ENCODE measurements at places on chromosomes 7 and 10.
A peak's percentile ranks its signal among the peaks of the same experiment; 100 is the strongest.

DNA sequence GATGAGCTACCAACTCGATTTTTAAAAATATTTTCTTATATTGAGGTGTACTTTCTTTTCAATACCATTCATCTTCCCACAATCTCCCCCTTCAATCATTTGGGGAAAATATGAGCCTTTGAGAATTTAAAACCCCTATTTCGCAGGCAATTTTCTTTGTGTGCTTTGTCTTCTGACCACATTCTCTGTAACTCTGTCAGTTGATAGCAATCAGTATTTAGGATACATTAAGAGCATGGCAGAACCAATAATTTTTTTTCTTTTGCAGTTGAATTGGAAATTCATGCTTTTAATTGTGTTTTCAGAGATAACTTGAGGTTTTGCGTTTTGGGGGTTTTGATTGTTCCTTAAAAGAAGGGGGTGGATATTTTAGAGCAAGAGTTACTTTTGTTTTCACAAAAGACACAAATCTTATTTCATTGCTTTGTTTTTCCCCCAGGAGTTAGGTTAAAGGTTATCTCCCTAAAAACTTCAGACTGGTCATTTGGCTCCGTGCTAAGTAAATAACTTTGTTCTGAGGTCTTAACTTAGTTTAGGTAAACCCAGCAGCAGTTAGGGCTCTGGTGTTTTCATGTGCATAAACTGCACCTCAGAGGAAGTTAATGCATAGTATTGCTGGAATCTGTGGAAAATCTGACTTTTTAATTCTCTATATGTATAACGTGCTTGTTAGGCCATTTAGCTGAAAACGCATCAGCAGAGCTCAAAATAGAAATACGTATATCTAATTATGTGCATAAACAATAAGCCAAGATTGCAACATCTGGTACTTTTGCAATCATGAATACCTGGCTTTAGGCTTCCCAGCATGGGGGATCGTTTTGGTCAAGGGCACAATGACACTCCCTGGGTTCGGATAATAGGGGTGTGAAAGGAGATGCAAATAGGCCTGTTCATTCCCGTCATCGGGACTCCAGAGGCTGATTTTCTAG is 676.4 kb upstream of the ANKRD30A start:
- no peak for DNase-seq

- no peak for DNase-seq
Measured at GRCh38 chr7:47194516-47195057, 387.3 kb downstream of the TNS3 start.

GRCh38 chr10:24617771-24618396 is 105.8 kb downstream of the ARHGAP21 start:
- peak; percentile 77 for DNase-seq

DNA sequence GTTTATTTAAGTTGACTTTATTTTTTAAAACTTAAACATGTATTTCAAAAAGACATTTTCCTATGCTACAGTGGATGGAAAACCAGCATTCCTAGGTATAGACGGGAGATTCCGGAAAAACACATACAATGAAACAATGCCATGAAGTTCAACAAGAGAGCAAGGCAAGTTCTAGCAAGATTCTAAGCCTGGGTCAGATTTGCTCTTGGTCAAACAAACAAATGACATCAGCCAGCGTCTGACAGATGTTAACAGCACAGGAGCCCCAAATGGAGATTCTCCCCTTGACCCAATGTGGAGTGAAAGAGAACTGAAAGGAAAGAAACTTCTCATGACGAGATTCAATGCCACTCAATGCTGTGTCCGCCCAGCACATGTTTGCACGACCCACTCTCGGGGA is 149.9 kb downstream of the NEURL1 start:
- DNase-seq = no peak

DNA sequence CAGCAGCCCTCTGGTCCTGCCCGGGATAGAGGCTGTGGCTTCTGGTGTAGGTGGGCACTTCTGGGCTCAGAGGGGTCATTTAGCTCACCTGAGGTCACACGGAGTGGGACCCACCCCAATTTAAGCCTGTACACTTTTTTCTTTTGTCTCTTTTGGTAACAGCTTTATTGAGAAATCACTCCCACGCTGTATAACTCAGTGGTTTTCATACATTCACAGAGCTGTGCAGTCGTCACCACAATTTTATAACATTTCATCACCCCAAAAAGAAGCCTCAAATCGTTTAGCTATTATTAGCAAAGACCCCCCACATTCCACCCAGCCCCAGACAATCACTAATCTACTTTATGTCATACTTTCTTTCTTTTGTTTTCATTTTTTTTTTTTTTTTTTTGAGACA is 62.3 kb downstream of the LHPP start:
- no peak for DNase-seq

- DNase-seq = no peak
Measured at GRCh38 chr10:75226095-75226494, 9.7 kb downstream of the COMTD1 start.

DNA sequence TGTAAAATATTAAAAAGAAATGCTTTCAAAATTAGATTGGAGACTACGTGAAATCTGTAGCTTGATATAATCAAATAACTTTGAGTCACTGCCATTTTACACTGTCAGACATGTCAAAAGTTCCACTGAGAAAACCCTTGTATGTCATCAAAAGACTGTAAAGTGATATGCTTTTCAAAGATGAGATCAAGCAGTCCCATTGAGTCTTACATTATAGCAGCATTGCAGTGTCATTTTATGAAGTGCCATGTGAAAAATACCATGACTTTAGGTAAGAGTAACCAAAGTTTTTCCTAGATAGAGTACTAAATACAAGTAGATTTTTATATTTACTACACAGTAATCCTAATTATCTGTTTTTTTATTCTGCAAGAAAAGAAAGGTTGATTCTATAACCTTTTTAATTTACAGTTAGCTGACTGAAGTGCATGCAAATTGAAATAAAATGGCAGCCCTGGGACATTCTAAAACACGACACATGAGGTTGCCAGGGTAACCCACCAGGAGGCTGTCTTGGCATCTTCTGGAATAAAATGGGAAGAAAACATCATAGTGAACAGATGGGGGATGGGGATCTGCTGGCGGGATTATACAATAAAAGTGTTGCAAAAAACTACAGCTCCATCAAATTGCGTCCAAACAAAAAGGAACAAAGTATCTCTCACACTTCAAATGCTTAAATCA is 91.3 kb upstream of the TMEM106B start:
- no peak for DNase-seq

GRCh38 chr7:130141161-130141883 is 63.9 kb downstream of the TMEM209 start:
- peak; percentile 34 for DNase-seq

GRCh38 chr10:127158662-127159061 is 37.7 kb downstream of the INSYN2A start:
- DNase-seq = no peak

DNA sequence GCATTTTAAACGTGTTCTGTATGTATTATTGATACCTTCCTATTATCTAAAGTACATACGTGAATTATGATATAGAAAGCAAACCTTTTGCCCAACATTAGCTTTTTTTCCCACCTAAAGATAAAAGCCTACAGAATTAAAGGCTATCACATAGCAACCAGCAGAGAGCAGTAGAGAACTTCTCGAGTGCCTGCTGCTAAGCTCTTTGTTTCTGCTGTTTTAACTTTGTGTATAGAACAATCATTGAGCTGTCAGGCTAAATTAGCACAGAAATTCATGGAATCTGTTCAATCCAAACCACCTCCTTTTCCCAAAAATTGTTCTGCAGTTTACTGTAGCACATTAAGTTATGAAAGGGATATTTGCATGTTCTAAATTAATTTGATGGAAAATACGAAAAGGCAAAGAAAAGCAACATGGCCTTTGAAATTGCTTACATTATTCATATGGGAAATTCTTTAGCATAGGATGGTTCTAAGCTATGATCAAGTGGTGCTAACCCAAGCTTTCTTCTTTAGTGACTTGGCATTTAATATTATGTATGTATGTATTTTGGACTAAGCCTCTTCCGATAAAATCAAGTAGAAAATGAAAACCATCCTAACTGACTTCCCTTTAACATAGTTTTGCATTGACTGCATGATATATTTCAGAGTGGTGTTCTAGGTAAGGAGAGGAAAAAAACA is 1288.5 kb downstream of the GATA3 start:
- DNase-seq = peak; percentile 65

DNA sequence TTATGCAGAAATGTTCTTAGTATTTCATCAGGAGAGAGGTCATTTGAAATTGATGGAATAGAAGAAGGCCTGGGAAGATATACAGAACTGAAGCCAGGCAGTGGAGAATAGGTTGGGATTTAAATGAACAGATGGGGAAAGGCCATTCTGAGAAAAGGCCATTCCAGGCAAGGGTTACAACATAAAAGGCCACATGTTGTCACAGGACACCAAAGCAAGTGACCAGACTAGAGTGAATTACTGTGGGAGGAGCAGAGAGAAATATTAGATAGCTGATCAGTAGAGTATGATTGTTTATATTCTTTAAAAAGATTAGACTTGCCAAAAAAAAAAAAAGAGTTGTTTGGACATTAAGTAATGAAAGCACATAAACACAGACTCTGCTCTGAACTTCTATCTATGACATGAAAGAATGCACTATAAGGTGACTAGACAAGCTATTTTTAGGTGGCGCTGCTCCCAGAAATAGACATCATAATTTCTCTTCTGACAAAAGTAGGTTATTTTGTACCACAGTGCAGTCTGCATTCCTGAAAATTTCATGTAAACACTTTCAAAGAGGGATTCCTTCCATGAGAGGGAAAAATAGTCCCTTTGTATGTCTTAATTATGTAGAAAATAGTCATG is 55.2 kb upstream of the DKK1 start:
- DNase-seq = no peak

DNA sequence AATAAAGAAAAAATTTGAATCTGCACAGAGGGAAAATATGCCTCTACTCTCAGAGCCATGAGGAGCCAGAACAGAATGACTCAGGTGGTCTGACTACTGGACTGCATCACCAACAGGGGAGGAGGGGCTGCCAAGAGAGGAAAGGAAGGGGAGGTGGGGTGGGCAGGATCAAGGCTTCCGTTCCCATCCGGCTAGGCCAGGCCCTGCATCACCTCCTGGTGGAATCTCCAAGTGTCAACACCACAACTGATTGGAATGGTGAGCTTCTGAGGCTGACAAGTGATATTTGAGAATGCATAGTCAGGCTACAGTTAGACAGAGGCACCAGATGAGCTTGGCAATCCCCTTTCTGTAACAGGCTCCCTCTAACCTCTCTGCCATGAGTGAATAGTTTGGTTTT is 10.4 kb upstream of the GPR26 start:
- DNase-seq = no peak

DNA sequence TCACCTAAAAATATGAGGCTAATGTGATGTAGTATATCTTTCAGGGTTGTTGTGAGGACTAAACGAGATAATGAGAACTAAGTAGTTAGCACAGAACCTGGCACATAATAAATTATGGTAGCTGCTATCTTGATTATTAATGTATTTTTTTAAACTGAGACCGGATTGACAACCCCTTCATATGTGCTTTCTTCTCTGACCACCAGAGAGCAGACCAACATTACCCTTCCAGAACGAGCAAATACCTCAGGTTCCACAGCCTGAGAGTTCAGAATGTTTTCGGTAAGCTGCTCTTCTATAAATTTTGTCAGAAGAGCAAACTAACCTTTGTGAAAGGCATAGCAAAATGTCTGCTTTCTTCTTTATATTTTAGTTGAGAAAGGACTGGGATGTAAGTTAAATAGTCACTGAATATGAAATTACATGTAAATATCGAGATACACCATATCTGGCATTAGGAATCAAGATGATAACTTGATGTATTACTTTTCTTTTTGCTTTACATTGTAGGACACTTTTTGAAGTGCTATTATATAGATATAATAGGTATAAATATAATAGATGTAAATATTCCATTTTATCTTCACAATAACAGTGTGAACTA is 13.6 kb upstream of the BPGM start:
- peak; percentile 85 for DNase-seq

- DNase-seq = no peak
Measured at GRCh38 chr7:2478399-2478785, 2.2 kb upstream of the GRIFIN start.

DNA sequence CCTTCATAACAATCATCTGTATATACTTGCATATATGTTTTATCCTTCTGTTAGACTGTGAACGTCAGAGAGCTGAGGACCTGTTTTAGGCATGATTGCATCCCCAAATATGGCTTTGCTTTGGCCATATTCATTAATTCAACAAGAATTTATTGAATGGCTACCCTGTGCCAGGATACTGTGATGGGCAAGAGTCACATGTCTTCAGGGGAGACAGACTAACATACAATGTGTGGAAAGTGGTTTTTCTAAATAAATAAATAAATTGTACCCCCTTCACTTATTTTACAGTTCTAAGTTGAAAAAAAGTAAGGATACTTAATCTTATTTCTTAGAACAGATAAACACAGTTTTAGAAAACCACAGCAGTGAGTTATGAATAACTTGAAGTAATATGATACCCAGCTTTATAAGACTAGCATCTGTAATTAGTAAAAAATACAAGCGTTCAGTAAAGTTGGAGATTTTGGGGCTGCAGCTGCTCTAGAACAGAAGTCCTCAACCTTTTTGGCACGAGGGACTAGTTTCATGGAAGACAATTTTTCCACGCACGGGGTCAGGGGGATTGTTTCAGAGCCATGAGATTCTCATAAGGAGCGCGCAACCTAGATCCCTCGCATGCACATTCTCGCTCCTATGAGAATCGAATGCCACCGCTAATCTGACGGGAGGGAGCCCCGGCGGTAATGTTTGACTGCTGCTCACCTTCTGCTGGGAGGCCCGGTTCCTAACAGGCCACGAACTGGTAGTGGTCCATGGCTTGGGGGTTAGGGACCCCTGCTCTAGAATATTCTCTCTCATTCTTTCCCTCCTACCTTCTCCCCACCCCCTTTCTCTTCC is 89.4 kb upstream of the MTPN start:
- no peak for DNase-seq

- peak; percentile 36 for DNase-seq
Measured at GRCh38 chr7:18896343-18896975, 221.0 kb downstream of the TWIST1 start.

DNA sequence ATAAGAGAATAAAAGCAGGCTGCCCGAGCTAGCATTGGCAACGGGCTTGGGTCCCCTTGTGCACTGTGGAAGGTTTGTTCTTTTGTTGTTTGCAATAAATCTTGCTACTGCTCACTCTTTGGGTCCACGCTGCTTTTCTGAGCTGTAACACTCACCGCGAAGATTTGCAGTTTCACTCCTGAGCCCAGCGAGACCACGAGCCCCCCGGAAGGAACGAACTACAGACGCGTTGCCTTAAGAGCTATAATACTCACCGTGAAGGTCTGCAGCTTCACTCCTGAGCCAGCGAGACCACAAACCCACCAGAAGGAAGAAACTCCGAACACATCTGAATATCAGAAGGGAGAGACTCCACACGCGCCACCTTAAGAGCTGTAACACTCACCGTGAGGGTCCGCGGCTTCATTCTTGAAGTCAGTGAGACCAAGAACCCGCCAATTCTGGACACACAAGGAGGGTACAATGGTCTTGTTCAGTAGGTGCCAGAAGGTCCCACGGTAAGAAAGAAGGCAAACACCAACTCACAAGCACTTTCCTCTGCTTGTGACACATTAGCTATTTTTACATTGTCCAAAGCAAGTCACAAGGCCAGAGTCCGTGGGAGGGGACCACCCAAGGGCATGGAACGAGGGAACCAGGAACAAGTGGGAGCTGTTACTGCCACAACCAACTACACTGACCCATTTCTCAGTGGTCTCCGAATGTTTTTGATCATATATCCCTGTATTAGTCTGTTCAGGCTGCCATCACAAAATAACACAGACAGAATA is 29.2 kb upstream of the CACUL1 start:
- no peak for DNase-seq

- no peak for DNase-seq
Measured at GRCh38 chr7:103690242-103690974, 244.4 kb upstream of the SLC26A5 start.

- no peak for DNase-seq
Measured at GRCh38 chr7:26479581-26479980, 187.9 kb downstream of the SNX10 start.
